ENCODE measurements at places on chromosomes 5 and 9. TPM values are rescaled to one million over a fixed set of nuclear protein-coding genes. Genes with fewer than 3 reads are reported as not detected.

The HTR4 gene
- polyA plus RNA-seq: not detected

The OR13C2 gene
- polyA plus RNA-seq: 0.09 TPM

The IFNK gene
- polyA plus RNA-seq: not detected

The SLC24A2 gene
- polyA plus RNA-seq: 0.10 TPM
